ENCODE measurements at places on chromosomes 11 and 22. TPM values are rescaled to one million over a fixed set of nuclear protein-coding genes. Genes with fewer than 3 reads are reported as not detected.

DNA sequence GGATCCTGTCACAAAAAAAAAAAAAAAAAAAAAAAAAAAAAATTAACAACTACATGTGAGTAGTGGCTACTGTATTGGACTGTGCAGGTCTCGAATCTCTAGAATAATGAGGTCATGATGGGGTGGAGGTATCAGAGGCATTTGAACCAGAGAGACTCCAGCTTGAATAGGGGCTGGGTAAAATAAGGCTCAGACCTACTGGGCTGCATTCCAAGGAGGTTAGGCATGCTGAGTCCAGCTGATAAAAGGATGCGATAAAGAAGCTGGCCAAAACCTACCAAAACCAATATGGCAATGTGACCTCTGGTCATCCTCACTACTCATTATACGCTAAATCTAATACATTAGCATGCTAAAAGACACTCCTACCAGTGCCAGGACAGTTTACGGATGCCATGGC, 5.9 kb upstream of the PACSIN3 start:
- no peak for DNase-seq

Gene APOA4
- 15.0 TPM for total RNA-seq

- no peak for DNase-seq
These were observed 50.5 kb upstream of the LRRC55 start for GRCh38 chr11:57131080-57131790.

DNA sequence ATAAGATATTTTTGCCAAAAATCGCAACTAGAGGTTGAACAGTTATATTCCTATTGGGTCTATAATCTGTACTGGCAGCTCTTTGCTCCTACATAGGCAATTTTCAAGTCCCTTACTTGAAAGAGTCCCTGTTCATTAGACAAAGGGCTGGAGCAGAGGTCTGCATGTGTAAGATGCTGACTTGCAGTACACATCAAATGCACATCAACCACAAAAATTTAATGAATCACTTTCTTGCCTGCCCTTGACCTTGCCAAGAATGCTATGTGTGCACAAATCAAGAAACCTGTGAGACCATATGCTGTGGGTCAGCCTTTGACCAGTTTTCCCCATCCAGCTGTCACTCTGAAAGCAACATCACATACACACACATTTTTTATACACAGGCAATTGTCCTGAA, 661.5 kb downstream of the LRRC4C start:
- no peak for DNase-seq

Gene TST
- 58.5 TPM for total RNA-seq

Data from mesenteric fat pad (tissue), 1 donor.